ENCODE measurements at places on chromosomes 12 and 14. TPM values are rescaled to one million over a fixed set of nuclear protein-coding genes. Genes with fewer than 3 reads are reported as not detected.

- H3K27me3 ChIP-seq = no peaks in the 10 kb centered on the region
- no peaks in the 10 kb centered on the region for H3K4me1 ChIP-seq
- no peak overlapping the region for H3K4me3 ChIP-seq
- no peak overlapping the region for H3K27ac ChIP-seq
Measured at GRCh38 chr14:104116756-104117340, 21.5 kb upstream of the KIF26A start.

The SLC5A8 gene
- not detected for total RNA-seq

- no peaks in the 10 kb centered on the region for H3K36me3 ChIP-seq
- H3K4me1 ChIP-seq = no peaks in the 10 kb centered on the region
- peak; percentile 58 for DNase-seq
- H3K27ac ChIP-seq = no peak overlapping the region
- no peak overlapping the region for H3K4me3 ChIP-seq
Measured at GRCh38 chr12:89827592-89827991, 119.0 kb upstream of the ATP2B1 start.

The HOXC9 gene
- 9.3 TPM for total RNA-seq

DNA sequence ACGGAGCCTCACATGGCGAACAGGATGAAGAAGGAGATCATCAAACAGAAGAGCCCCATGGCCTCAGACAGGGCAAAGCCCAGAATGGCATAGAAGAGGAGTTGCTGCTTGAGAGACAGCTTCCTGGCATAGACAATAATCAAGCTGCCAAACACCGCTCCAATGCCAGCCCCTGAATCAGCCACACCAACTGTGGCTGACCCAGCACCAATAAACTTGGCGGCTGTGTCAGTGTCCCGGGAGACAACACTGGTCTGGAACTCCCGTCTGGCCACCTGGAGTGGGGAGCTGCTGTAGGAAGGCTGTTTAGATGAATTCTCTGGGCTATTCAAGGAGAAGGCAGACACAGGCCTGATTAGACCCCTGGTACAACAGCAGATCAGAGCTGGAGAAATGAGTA is 100.1 kb downstream of the HEATR5A start:
- DNase-seq = no peak
- H3K27ac ChIP-seq = no peak overlapping the region
- H3K4me3 ChIP-seq = no peak overlapping the region
- H3K4me1 ChIP-seq = no peaks in the 10 kb centered on the region
- no peaks in the 10 kb centered on the region for H3K27me3 ChIP-seq
